IMR-90 (cell line): ENCODE measurements at places on chromosomes 1 and 21.
A peak's percentile ranks its signal among the peaks of the same experiment; 100 is the strongest.

- DNase-seq = peak; percentile 62
Observed at GRCh38 chr1:67726224-67726623, 41.2 kb downstream of the GADD45A start.

GRCh38 chr1:11487196-11487751 lies 8.3 kb downstream of the DISP3 start:
- DNase-seq = no peak

GRCh38 chr1:116572771-116573430 lies 2.1 kb upstream of the CD58 start:
- DNase-seq = no peak

- DNase-seq = no peak
Observed at GRCh38 chr1:207755846-207756693, 4.2 kb downstream of the CD46 start.

- no peak for DNase-seq
Observed at GRCh38 chr1:234600418-234601281, 9.3 kb downstream of the IRF2BP2 start.

- DNase-seq = no peak
Observed at GRCh38 chr1:10912441-10912840, 100.0 kb upstream of the TARDBP start.

GRCh38 chr21:35476621-35477395 lies 427.7 kb upstream of the RUNX1 start:
- peak; percentile 71 for DNase-seq

DNA sequence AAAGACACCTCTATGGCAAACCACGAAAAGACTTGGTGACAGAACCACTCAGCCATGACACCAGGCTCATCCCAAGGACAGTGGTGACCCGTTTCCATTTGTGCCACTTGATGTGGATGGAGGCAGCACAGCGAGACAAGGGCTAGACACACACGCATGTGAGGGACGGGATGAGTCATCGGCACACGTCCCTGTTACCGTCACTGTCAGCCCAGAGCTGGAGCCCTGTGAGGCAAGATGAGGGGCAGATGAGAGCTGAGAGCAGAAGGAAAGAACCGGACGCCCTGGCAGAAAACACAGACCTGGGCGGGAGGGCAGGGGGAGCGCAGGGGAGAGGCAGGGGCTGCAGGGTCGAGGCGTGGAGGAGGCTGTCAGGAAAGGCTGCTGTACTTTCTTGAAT lies 57.8 kb downstream of the SIK1 start:
- DNase-seq = peak; percentile 46

- DNase-seq = no peak
Observed at GRCh38 chr21:43933199-43933598, 68.2 kb downstream of the AGPAT3 start.

DNA sequence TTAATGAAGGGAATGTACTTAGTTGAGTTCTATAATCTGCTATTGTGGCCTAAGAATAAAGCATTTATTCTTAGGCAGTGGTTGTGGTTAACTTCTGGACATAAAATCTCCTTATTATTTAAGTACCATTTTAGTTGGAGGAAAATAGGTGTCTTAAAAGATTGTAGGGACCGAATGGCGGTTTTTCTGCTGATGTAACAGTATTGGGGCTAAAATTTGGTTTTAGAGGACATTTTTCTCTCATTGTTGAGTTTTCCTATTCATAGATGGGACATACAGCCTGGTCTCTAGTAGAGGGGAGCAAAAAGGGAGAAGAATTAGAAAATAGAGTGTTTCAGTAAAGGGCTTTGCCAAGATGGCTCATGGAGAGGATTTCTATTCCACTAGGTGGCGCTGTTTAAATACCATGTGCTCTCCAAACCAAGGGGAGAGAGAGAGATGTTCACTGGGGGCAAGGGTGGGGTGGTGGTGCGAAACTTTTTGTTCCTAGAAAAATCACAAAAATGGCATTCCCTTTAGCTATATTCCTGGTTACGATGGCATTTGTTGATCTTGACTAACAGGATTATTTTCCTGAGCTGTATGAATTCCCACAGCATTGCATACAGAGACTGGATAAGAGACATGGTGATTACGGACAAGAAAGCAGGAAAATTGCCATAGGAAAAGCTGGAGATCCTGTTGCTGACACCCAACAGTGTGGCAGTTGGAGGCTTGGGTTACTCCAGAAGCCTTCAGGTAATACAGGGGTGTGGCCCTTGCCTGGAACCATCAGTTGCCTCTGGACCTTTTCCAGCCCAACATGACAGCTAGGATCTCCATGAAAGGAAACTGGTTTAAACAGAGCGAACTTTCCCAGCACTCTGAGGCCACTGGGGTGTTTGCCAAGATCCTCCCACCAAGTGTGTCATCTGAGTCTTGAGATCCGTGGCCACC lies 18.2 kb upstream of the FCGR2A start:
- DNase-seq = peak; percentile 74

GRCh38 chr1:221783936-221784335 lies 42.0 kb upstream of the DUSP10 start:
- no peak for DNase-seq

- peak; percentile 35 for DNase-seq
Observed at GRCh38 chr1:241336335-241336734, 20.7 kb downstream of the RGS7 start.

GRCh38 chr1:208772891-208773290 lies 528.7 kb upstream of the PLXNA2 start:
- DNase-seq = no peak

GRCh38 chr1:234517110-234517802 lies 38.3 kb upstream of the TARBP1 start:
- no peak for DNase-seq

DNA sequence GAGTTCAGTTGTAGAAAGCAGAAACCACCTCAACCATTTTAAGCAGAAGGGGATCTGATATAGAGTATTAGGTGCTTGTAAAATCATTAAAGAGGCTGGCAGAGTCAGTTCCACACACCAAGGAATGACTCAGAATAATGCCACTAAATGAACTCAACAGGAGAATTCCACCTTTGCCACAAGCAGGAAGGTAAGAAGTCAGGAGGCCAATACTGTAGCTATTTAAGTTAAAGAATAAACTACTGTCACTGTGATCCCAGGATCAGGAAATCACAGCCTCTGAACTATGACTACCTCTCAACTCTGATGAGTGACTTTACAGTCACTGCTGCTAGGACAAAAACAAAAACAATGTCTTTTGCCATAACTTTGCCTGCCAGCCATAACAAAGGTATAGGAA lies 52.5 kb upstream of the PRMT6 start:
- no peak for DNase-seq

GRCh38 chr1:2348346-2349325 lies 42.7 kb downstream of the MORN1 start:
- no peak for DNase-seq

GRCh38 chr1:219333626-219334025 lies 159.9 kb downstream of the LYPLAL1 start:
- DNase-seq = no peak

GRCh38 chr1:87956072-87956471 lies 627.4 kb downstream of the LMO4 start:
- DNase-seq = peak; percentile 98

DNA sequence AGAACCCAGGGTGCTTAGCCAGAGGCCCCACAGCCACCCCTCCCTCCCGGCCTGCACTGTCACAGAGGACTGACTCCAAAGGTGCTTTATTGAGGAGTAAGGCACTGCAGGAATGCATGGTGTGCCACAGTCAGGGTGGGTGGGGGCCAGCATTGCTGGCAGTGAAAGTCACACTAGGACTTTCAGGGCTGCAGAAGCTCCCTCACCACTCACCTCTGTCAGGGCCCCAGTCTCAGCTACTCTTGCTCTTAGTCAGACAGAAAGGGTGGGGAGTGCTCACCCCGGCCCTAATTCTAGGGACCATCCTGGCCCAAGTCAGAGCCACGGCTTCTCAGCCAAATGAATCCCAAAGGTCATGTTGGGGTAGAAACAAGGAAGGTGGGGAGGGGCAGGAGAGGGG lies 19.4 kb downstream of the KNCN start:
- DNase-seq = no peak

DNA sequence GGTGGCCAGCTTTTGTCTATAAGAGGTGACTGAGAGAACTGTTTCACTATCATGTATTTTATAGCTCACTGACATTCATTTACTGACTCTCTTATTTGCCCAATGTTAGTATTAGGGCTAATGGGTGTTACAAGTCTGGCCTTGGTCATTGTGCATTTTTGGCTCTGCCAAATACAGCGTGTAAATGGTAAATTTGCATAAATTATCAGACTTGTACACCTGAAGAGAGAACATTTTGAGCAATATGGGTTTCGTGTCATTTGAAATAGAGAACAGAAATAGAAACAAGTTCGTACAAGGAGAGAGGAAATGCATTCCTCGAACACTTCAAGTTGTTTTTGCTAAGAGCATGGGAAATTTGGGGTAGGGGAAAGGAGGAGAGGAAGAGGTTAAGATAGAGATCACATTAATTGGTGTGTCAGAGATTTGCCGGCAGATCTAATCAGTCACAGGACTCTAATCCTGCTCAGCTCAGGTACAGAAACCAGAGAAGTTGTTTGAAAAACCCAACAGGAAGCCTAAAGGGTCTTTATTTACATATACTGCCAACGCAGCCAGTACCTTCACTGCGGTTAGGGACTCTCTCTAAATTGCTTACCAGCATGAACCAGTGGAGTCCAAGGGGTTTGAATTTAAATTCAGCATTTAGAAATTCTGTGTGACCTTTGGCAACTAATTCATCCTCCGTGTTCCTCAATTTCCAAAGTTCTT lies 261.5 kb downstream of the GPATCH2 start:
- no peak for DNase-seq

GRCh38 chr1:20430355-20431175 lies 55.4 kb downstream of the CAMK2N1 start:
- DNase-seq = peak; percentile 18

DNA sequence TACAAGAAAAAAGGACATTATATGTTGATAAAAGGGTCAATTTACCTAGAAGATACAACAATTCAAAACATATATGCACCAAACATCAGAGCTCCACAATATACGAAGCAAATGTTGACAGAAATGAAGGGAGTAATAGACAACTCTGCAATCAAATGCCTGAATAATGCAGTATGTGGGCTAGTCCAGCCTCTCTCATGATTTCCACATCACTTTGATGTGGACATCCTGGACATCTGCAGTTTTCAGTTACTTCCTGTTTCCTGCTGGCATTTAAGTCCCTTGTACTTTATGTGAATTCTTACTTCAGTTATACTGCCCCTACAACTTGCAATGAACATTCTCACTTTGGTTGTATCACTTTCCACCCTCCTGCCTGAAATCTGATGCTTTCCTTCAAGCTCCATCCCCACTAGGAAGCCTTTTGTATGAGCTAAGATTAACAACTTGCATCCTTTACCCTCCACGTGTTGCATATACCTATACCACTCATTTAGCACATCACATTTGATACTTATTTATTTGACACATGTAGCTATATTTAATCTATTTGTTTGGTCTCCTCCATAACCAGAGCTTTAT lies 36.7 kb downstream of the DISC1 start:
- DNase-seq = peak; percentile 46
